ENCODE measurements at places on chromosomes 5 and 9.

- no peak for DNase-seq
These were observed 456.4 kb downstream of the CDH10 start for GRCh38 chr5:24188216-24188925.

DNA sequence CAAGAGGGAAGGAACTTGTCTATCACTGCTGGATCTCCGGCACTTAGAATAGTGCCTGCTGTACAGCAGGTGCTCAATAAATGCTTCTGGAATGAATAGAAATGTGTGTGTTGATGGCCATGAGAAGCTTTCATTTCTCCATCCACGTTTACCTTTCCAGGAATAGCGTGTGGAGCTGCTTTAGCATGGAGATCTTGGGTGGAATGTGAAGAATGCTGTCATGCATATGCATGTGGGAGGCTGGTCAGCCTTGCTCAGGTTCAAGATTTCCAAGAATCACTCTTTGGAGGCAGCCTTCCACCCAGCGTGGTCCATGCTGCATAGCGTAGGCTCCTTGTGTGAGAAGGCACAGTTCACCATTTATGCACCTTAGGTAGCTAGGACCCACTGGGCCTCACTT lies 19.2 kb downstream of the COL15A1 start:
- no peak for DNase-seq

GRCh38 chr9:124079176-124079925 lies 67.8 kb downstream of the LHX2 start:
- DNase-seq: no peak

- no peak for DNase-seq
These were observed 238.6 kb upstream of the PRR16 start for GRCh38 chr5:120225524-120225923.

GRCh38 chr5:23727271-23727670 lies 219.9 kb downstream of the PRDM9 start:
- no peak for DNase-seq

DNA sequence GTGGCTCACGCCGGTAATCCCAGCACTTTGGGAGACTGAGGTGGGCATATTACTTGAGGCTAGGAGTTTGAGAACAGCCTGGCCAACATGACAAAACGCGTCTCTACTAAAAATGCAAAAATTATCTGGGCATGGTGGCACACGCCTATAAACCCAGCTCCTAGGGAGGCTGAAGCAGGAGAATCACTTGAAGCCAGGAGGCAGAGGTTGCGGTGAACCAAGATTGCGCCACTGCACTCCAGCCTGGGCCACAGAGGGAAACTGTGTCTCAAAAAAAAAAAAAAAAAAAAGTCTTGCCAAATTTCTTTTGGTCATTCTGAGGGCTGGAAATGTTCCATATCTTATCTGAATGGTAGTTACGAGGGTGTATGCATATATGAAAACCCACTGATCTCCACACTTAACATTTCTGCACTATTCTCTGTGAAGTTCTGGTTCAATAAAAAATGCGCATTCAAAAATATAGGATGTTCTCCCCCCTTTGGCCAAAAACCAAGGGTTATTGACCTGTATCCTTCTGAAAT lies 13.5 kb upstream of the NIPAL4 start:
- no peak for DNase-seq

DNA sequence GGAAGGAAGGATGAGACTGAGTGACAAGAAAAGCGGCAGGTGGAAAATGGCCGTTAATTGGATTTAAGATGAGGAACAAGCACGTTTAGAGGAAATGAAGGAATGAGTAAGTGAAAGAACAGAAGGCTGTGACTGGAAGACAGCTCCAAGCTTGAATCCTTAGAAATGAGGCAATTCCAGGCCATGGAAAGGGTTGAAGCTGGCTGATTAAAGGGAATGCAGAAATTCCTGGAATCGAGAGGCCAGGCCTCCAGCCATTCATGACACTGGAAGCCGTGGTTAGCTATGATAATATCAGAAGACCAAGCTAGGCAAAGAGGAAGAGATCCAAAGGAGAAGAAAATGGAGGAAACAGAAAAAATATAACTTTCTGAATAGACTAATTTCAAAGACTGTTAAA lies 84.2 kb downstream of the ARL15 start:
- no peak for DNase-seq

- DNase-seq: no peak
These were observed 46.6 kb downstream of the MVB12B start for GRCh38 chr9:126373241-126373640.

- DNase-seq: no peak
These were observed 426.6 kb downstream of the SPOCK1 start for GRCh38 chr5:137072361-137073115.

DNA sequence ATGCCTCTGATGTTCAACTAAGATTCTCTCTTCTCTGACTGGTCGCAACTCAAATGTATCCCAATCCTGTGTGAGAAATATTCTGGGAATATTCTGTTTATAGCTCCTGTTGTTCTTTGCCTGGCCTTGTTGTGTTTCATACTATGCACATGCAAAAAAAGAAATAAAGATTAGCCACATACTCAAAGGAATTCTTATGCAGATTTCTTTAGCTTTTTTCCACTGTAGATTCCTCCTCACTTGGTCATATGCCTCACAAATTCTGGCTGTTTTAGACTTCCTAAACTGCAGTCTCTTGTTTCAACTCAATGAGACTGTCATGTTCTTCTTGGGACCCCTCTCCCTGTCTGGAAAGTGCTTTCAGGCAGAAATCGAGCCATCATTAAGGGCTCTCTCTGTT lies 217.5 kb upstream of the SH3GL2 start:
- DNase-seq: no peak

DNA sequence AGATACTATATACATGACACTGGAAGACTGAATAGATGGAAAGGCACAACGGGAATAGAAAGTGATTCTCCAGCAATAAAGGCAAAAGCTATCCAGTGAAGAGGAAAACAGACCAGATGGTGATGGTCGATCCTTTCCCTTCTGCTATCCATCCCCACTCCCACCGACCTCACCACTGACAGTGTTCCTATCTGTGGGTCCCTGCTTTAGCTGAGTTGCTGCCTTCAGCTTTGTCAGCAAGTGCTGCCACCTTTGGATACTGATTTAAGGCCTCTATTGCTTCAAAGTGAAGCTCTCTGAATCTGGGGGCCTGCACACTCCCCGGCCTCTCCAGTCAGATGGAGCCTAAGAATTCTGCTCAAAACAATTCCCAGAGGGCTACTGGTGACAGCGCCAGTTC lies 32.3 kb downstream of the EPB41L4A start:
- no peak for DNase-seq

- DNase-seq: no peak
These were observed 1189.4 kb upstream of the NUDT12 start for GRCh38 chr5:104751969-104752368.

GRCh38 chr9:129175825-129176633 lies 2.0 kb downstream of the IER5L start:
- DNase-seq: no peak

- DNase-seq: no peak
These were observed 20.9 kb downstream of the CSF2 start for GRCh38 chr5:132094393-132095076.

DNA sequence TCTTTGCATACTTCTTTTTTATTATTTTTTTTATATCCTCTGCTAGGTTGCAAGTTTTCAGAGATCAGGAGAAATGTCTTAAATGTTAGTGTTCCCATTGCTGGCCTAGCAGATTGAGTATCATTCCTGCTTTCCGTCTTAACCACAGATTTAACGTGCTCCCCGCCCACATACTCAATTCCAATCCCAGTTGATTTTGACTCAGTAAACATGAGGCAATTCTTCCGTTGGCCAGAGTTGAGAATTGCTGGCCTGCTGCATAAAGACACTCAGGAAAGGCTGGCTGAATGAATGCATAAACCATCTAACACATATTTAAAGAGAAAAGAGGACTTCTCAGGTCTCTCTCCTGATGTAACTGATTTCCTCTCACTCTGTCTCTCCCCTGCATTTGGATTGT lies 46.8 kb upstream of the PLPP6 start:
- no peak for DNase-seq

- DNase-seq: no peak
These were observed 8.3 kb downstream of the AHRR start for GRCh38 chr5:329768-330167.

- DNase-seq: no peak
These were observed 1.1 kb downstream of the FEM1C start for GRCh38 chr5:115543365-115544042.

DNA sequence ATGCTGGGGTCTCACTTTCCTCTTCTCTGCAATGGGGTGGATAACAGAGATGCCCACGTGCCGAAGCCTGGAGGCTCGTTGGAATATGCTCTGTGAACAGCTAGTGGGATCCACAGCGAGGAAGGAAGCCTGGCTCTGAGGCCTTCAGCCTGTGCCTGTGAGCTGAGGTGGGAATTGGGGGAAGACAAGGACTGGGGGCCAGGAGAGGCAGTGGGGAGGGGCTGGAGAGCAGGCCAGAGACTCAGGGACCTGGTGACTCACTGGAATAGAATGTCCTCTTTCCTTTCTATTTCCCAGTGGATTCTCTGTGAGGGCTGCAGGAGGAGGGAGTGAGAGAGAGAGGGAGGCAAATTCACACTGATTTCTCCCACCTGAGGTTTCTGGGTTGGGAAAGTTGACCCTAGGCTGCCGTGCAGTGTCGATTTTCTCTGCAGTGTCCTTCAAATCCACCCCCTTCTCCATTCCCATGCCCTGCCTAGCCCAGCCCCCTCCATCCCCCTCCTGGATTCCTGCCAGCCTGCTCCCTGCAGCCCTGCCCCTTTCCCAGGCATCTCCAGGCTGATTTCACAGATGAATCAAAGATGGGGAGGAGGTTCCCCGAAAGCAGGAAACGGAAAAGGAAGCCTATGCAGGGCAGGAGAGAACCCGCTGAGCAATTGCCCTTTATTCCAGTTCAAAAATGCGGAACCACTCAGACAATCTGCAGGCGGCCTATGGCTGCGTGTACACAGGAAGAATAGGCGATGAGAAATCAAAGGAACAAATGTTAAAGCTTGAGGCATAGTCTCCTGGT lies 1.4 kb upstream of the SPAAR start:
- no peak for DNase-seq

GRCh38 chr9:103025796-103026195 lies 30.7 kb downstream of the CYLC2 start:
- DNase-seq: no peak

GRCh38 chr9:135303280-135303647 lies 176.3 kb upstream of the PPP1R26 start:
- DNase-seq: no peak

- DNase-seq: no peak
These were observed 641 bp downstream of the ATP6V1G1 start for GRCh38 chr9:114588210-114588609.

DNA sequence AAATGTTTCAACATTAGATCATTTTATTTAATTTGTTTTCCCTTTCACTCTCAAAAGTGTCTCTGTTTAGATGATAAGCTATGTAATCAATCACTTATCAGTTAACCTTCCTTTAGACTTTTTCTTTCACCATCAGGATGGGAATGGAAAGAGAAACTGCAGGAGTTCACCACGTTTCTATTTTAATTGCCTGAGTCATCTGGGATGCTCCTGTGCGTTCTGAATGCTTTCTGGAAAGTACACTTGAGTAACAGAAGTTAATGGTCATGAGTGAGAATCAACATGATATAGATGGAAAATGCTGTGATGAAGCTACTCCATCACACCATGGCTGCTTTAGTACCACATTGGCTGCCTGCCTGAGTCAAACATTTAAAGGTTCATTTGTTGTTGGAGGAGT lies 783.3 kb upstream of the CDH9 start:
- no peak for DNase-seq

DNA sequence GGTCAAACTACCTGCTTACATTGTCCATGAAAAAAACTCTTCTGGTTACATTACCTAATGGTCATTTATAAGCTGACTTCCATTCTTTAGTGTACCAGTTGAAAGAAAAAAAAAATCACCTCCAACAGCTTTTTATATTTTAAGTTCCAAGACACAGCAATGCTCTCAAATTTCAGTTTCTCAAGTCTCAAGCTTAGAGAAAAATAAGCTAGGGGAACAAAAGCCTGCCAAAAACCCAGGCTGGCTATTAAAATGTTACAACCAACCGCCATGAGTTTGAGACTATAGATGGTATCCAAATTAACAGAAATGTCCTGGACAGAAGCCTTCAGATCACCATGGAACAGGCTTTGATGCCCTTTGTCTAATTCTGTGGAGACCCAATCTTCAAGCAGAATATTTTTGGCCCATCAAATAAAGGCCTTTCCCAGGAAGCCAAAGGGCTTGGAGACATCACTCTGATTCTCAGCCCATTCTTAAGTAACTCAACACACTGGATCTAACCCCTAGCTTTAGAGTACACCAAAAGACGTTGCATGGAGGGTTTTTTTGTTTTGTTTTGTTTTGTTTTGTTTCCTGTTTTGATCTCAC lies 343.7 kb downstream of the GLIS3 start:
- DNase-seq: no peak

DNA sequence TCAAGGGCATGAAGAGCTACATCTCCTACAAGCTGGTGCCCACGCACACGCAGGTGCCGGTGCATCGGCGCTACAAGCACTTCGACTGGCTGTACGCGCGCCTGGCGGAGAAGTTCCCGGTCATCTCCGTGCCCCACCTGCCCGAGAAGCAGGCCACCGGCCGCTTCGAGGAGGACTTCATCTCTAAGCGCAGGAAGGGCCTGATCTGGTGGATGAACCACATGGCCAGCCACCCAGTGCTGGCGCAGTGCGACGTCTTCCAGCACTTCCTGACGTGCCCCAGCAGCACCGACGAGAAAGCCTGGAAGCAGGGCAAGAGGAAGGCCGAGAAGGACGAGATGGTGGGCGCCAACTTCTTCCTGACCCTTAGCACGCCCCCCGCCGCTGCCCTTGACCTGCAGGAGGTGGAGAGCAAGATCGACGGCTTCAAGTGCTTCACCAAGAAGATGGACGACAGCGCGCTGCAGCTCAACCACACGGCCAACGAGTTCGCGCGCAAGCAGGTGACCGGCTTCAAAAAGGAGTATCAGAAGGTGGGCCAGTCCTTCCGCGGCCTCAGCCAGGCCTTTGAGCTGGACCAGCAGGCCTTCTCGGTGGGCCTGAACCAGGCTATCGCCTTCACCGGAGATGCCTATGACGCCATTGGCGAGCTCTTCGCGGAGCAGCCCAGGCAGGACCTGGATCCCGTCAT lies 1.4 kb downstream of the SNX18 start:
- no peak for DNase-seq

- DNase-seq: no peak
These were observed 28.4 kb upstream of the FAM120A start for GRCh38 chr9:93422977-93423616.

DNA sequence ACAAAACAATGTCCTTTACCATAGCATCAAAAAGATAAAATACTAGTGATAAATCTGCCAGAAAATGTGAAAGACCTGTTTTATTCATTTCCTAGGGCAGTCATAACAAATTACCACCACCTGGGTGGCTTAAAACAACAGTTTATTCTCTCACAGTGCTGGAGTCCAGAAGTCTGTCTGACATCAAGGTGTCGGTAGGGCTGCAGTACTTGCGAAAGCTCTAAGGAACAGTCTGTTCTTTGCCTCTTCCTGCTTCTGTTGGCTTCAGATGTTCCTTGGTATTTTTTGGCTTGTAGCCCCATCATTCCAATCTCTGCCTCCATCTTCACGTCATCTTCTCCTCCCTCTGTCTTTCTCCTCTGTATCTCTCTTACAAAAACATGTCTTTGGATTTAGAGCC lies 51.0 kb downstream of the PTPDC1 start:
- no peak for DNase-seq
